ENCODE measurements at places on chromosomes 11 and 22. TPM values are rescaled to one million over a fixed set of nuclear protein-coding genes. Genes with fewer than 3 reads are reported as not detected.

DNA sequence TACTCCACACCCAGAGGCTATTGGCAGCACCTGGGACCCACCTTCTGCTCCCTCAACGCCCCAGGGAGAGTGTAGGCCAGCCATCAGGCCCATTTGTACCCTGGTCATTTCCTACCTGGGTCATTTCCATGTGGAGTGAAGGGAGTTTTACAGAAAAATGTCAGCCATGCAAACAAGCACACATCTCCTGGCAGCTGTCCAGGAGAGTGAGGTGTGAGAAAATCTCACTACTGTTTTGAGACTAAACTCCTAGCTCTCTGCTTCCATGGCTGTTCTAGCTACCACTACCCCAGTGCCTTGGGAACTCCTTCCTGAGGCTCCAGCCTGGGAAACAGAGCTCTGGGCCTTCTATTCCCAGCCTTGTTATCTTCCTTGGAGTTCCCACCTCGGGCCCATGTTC lies 2.8 kb upstream of the TMPRSS13 start:
- DNase-seq = no peak

GRCh38 chr11:59206635-59207034 lies 6.1 kb downstream of the MPEG1 start:
- DNase-seq = no peak

DNA sequence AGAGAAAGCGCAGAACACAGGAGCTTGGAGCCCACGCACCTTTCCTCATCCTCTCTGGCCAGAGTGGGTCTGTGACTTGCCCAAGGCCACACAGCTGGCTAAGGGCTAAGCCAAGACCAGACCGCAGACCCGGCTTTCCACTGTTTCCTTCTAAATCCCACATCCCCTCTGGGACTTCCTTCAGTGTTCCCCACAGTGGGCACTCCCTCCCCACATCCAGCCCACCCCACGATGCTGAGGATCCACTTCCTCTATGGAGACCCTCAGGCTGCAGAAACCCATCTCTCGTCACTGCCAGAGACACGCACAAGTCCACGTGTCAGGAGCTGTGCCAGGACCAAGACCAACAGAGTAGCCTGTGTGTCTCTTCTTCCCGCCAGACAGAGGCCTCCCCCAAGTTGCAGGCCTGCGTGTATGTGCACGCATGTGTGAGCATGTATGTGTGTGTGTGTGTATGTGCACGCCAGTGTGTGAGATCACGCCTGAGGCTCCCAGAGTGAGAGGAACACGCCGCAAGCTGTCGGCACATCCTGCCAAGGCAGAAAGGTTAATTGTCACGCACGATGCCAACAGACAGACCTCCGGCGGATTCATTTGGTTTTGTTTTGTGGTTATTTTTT lies 21.6 kb downstream of the PDGFB start:
- DNase-seq = no peak

GRCh38 chr11:114330373-114330772 lies 34.2 kb downstream of the NNMT start:
- DNase-seq = no peak

DNA sequence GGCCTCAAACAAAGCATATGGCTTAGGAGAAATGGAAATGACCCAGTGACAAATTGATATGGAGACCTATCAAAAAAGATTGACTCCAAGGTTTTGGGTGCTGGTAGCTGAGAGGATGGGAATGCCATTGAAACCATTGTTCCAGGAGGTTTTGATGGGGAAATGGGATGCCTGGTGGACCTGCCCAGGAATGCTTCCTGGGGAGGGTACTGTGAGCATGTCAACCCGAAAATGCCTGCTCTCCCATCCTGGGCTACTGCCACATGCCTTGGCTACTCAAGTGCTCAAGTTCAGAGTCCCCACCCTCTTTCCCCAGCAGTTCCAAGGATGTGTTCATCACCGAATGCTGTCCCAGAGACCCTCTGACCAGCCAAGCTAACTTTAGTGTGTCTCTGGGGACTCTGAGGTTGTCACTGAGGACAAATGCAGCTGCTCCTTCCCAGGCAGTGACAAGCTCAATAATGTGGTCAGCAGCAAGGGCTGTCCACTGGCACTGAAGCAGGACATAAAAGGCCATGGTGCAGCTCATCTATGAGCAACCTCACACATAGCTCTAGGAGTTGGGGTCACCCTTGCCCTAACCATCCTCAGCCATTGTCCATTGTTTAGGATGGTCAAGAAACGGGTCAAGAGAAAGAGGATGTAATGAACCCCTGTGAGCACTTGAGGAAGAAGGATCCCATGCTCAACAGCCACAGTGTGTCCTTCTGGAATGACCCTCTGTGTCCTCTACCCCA lies 83.7 kb downstream of the TRIM29 start:
- no peak for DNase-seq

- DNase-seq = no peak
Observed at GRCh38 chr22:27472975-27473374, 328.6 kb downstream of the MN1 start.

DNA sequence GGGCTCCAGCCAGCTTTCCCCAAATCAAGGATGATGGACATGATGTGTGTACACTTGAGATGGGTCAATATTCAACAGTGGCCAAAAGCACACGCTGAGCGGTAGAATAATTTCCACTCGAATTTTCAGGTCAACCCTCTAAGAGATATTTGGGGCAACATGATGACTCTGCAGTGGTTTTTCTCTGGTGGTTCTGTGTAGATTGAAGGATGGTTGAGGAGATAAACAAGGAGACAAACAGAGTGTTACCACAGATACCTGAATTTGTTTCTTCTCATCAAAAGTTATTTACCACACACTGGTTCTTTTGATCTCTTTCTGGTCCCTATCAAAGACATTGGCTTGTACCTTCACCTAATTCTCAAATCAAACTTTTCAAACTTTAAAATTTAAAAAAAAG lies 242.0 kb downstream of the ETS1 start:
- no peak for DNase-seq

GRCh38 chr22:35719212-35719875 lies 1.7 kb downstream of the APOL5 start:
- DNase-seq = no peak

Gene YWHAH
- total RNA-seq = 77.5 TPM
